ENCODE measurements at places on chromosomes 1 and 21.

- no peak for DNase-seq
These were observed 21.4 kb downstream of the PRRC2C start for GRCh38 chr1:171506525-171507304.

- no peak for DNase-seq
These were observed 48.8 kb downstream of the LAMC2 start for GRCh38 chr1:183234660-183235476.

DNA sequence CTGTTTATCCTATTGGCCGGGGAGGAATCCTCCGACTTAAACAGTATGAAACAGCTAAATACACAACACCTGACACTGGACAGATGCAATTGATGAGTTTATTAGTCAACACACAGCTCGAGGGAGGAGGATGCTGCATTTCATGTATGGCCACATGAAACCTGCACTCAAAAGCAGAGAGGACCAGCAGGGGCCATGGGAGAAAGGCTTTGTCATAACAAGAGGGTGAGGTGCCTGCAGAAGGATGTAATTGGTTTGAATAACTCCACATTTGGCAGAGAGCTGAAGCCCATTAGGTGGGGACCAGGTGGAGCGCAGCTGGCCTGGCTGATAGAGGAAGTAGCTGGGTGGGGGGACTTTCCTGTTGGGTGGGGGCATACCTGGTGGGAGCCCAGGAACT is 599.1 kb downstream of the PTPRU start:
- no peak for DNase-seq

GRCh38 chr1:17795836-17796645 is 40.9 kb downstream of the ACTL8 start:
- no peak for DNase-seq

All from activated CD4-positive, CD25-positive, alpha-beta regulatory T cell (primary cell).